ENCODE measurements at places on chromosomes 2 and 18. TPM values are rescaled to one million over a fixed set of nuclear protein-coding genes. Genes with fewer than 3 reads are reported as not detected.

DNA sequence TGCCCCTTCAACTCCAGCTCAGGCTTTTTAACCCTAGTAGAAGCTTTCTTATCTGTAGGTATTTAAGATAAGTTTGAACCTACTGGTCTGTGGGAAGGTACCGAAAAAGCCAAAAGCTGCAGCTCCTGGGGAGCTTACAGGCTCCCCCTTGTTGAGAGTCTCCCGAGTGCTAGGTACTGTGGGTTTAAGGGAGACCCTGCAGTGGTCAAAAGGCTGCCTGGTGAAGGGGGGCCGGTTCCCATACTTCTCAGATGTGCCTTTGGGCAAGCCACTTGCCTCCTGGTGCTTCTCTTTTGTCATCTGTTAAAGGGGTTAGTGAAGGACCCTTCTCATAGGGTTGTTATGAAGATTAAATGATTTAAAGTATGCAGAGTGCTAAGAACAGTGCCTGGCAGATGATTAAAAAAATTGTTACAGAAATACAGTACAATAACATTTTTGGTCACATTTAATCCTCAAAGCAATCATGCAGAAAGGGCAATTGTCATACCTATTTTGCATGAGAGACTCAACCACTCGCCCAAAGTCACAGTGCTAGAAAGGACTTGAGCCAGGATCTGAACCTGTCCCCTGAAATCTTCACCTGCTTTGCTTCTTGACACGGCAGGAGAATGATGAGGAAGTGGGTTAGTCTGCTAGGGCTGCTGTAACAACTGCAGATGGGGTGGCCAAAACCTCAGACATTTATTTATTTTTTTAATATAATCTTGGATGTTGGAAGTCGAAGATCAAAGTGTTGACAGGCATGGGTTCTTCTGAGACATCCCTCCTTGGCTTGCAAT is 62.5 kb downstream of the NEDD4L start:
- no peak for DNase-seq

DNA sequence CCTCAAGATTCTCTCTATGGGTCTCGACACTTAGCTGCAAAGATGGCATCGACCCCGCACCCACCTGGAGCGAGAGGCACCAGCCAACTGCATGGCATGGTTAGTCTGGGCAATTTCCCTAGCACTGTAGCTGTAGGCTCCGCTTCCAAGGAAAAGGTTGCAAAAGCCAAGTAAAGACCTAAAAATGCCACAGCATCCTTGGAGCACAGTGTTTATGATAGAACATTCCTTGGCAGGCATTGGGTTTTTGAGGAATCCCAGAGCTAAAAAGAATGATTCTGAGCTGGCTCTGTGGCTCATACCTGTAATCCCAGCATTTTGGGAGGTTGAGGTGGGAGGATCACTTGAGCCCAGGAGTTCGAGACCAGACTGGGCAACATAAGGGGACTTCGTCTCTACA is 22.9 kb downstream of the QPCT start:
- no peak for DNase-seq

- no peak for DNase-seq
Observed at GRCh38 chr2:10513201-10513600, 65.1 kb upstream of the ODC1 start.

GRCh38 chr18:75212751-75213090 is 2.1 kb downstream of the TSHZ1 start:
- no peak for DNase-seq

- no peak for DNase-seq
Observed at GRCh38 chr18:73975266-73975665, 172.4 kb downstream of the FBXO15 start.

DNA sequence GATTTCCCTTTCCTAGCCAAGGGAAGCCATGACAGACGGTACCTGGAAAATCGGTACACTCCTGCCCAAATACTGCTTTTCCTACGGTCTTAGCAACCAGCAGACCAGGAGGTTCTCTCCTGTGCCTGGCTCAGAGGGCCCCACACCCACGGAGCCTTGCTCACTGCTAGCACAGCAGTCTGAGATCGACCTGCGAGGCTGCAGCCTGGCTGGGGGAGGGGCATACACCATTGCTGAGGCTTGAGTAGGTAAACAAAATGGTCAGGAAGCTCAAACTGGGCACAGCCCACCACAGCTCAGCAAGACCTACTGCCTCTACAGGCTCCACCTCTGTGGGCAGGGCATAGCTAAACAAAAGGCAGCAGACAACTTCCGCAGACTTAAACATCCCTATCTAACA is 6.8 kb upstream of the CD207 start:
- DNase-seq = no peak

- DNase-seq = no peak
Observed at GRCh38 chr18:10826400-10826799, 300.6 kb downstream of the NAPG start.

- DNase-seq = no peak
Observed at GRCh38 chr2:38922902-38923301, 33.2 kb downstream of the ARHGEF33 start.

DNA sequence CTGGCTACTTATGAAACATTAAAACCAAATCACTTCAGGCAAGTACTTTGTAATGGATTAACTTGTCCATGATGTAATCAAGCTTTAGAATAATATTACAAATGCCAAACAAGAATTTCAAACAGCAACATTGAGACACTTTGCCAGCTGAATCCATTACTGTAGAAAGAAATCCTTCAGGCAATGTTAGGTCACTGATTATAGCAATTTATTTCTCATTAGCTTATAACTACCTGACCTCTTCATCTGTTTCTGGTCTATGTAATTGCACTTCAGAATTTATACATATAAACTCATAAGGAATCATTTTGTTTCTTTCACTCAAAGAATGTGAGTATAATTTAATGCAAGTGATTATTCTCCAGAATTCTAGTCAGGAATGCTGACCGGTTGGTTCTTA is 692.6 kb upstream of the TMEFF2 start:
- peak; percentile 21 for DNase-seq

HOXD10 gene
- polyA plus RNA-seq = 163 TPM

SCYGR2 gene
- not detected for polyA plus RNA-seq
